ENCODE measurements at places on chromosomes 2 and 18.
A peak's percentile ranks its signal among the peaks of the same experiment; 100 is the strongest.

DNA sequence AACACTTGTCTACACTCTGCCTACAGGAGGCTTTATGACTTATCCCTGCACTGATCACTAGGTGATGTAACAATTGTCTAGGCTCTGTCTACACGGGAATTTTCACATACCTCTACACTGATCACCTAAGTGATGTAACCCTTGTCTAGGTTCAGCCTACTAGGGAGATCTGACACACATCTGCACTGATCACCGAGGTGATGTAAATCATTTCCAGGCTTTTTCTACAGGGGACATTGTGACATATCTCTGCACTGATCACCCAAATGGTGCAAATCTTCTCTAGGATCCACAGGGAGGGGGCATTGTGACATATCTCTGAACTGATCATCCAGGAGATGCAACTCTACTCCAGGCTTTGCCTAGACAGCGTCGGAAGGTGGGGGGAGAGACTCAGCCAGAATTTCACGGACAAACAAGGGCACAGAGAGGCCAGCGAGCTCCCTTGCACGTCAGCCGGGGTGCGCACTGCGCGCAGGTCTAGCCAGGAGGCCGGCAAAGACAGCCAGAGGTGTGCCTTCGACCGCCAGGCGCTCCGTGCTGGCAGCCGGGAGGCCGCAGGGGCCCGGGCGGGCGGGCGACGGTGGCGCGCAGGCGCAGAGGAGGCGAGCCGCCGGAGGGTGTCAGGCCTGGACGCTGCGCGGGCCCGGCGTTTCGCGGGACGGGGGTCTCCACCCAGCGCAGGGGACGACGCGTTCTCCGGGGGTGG lies 46.9 kb upstream of the USP14 start:
- DNase-seq: peak; percentile 92

DNA sequence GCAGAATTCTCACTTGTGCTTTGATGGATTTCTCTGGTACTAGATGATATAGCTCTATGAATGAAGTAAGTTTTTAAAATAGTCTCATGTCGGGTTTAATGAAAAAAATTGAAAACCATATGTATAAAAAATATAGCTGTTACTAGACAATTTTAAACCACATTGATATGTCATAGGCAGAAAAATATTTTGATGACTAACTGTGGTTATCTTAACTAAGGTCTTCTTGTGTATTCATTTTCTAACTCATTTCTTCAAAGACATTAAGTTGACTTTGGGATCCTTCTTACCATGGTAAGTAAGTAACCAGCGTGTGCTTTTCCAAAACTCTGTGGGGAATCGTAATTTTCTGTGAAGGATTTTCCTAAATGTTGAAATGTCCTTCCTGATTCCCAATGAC lies 160.9 kb upstream of the COL3A1 start:
- DNase-seq: no peak

DNA sequence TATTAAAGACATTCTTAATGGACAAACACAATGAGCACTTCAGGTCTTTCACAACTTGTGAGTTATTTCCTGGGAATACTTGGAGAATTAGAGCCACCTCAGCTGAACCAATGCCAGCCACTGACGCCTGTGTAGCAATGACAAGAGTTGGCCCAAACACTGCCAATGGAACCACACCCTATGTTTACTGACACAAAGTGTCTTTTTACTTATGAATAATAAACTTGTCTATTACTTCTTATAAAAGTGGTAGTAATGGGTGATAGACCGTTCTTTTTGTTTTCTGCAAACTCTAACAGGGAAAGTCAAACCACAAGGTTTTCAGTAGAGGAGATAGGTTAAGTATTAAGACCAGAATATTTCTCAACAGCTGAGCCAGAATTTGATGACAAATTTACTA lies 12.5 kb upstream of the CHAC2 start:
- DNase-seq: no peak

DNA sequence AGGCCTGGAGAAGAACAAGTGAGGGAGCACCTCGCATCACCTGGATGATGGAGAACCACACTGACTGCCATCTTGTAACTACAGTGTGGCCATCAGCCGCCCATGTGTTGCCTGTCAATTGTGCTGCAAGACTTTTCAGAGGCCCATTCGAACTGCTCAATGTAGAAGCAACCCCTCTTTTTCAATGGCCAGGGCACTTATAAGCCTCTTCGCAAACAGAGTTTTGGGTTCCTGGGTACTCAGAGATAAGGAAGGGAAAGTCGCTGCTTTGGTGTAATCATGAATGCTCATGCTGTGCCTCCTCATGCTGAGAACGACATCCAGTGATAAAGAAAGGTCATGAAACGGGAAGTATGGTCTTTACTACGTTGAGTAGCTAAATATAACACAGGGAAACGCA lies 143.9 kb upstream of the SLC39A10 start:
- DNase-seq: no peak

DNA sequence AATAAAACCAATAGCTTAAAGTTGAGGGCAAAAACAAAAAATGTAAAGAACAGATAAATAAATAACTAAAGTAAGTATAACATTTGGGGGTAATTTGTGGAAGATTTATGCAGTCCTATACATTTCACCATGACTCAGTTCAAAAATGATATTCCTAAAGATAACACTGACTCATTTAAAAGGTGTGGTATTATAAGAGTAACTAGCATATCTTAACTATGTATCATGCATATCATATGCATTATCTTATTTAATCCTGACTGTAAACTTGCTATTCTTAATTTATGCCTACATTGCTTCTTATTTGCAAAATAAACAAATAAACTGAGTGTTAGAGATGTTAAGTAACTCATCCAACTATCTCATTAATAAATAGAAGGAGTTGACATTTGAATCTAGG lies 726.5 kb upstream of the PKDCC start:
- DNase-seq: no peak

- no peak for DNase-seq
Measured at GRCh38 chr18:47975105-47975504, 44.6 kb upstream of the SMAD2 start.

DNA sequence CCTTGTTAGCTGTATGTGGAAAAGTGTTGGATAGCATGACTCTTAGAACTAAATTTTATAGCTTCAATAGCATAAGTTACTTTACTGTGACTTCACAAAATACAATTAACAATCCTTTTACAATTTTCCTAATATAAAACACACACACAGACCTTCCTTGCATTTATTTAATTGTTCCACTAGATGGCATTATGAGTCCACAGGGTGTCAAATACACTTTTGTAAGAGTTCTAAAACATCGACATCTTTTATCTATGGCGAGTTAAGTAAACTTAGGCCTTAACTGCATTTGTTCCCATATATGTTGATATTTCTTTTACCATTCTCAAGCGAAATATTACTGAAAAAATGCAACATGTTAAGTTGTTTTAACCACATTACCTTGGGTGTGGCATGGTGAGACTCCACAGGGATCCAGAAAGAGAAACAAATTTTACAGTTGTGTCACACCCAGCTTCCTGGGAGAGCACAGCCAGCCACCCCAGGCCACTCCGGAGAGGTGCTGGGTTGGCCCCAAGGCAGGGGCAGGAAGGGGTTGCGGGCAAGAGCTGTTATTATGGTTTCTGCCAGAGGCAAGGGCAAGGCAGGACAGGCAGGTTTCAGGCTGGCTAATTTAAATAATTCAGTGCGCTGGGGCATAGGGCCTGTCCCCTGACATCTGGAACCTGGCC lies 312.4 kb upstream of the MC4R start:
- DNase-seq: no peak

GRCh38 chr2:168114619-168115018 lies 132.8 kb downstream of the STK39 start:
- DNase-seq: no peak

GRCh38 chr18:8426401-8426800 lies 182.8 kb upstream of the RAB12 start:
- peak; percentile 61 for DNase-seq

DNA sequence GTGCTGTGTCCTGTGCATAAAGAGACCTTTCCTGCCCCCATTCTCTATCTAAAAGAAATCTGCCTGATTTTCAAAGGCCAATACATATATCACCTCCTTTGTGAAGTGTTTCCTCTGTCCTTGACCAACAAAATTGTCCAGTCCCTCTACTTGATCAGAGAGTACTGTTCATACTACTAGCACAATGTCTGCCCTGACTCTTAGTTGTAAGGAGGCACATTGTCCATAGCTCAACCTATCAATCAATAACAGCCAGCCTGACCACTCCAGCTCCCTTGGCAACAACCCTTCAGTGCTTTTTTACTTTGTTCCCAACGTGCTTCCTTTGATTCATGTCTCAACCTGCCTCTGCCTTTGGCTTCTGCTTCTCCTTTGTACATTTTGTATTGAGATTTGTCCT lies 398.9 kb downstream of the TRIB2 start:
- DNase-seq: no peak

DNA sequence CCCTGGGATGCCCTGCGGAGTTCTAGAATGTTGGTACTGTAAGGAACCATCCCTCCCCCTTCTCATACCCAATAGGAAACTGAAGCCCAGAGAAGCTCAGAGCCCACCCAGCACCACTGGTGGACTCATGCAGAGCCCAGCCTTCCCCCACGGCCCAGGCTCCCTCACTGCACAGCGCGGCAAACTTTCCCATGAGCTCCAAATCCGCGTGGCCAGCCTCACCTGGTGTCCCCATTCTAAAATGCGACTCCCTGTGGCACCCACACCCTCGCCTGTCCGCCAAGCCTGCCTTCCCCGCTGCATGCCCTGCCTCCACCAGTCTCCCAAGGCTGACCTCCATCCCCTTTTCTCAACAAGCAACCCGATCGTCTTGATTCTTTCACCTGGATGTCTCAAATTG lies 51.1 kb downstream of the PTGR3 start:
- DNase-seq: no peak

GRCh38 chr2:224017957-224018356 lies 21.1 kb downstream of the SERPINE2 start:
- DNase-seq: no peak

DNA sequence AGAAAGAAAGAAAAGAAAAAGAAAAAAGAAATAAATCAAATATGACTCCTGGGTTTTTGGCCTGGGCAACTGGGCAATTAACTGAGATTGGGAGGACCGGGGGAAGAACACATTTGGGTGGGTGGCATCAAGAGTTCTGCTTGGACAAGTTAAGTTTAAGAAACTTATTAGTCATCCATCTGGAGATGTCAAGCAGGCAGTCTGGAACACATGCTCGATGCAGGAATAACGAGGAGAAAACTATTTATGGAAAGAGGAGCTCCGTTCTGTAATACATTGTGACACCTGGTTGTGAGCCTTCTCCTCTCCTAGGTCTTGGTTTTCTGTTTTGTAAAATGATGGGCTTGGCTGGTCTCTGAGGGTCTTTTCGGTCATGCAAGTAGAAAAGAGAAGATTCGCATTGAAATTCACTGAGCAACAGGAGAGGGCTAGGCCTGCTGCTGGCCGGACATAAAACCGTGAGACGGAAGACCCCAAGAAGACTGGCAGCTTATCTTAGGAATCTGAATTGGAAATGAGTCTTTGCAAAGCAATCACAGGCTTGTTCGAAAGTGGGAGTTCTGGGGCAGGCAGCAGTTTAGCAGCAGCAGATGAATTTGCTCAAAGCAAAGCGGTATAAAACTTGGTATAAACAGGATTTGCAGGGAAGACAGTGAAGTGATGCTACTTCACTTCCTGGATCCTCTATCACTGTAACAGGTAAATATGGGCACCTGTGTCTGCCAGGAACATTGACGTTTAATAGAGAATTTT lies 51.4 kb downstream of the E2F6 start:
- DNase-seq: no peak

DNA sequence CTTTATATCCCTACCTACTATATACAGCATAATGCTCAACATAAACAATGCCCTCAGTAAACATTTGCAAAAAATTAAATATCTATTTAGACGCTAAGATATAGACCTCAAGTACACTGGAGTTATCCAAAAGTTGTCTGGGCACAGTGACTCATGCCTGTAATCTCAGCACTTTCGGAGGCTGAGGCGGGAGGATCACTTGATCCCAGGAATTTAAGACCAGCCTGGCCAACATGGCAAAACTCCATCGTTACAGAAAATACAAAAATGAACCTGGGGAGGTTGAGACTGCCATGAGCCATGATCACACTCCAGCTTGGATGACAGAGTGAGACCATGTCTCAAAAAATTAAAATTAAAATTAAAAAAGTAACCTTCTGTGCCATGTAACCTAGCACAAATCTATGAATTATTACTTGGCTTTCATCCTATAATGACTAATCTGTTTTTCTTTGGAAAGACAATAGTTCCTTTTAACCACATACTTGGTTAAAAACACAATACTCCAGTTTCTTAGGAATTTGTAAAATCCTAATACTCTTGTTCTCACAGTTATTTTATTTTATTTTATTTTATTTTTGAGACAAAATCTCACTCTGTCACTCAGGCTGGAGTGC lies 6.7 kb upstream of the TNFAIP6 start:
- no peak for DNase-seq

DNA sequence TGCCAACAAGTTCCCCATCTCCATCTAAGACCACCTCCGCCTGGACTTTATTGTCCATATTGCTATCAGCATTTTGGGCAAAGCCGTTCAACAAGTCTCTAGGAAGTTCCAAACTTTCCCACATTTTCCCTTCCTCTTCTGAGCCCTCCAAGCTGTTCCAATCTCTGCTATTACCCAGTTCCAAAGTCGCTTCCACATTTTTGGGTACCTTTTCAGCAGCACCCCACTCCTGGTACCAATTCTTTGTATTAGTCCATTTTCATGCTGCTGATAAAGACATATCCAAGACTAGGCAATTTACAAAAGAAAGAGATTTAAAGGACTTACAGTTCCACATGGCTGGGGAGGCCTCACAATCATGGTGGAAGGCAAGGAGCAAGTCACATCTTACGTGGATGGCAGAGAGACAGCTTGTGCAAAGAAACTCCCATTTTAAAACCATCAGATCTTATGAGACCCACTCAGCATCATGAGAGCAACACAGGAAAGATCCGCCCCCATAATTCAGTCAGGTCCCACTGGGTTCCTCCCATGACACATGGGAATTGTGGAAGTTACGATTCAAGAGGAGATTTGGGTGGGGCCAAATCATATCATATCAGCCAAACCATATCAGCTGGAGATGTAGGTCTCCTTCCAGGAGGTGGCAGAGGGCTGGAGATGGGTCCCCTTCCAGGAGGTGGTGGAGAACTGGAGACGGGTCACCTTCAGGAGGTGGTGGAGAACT lies 19.8 kb upstream of the TXNDC2 start:
- no peak for DNase-seq

DNA sequence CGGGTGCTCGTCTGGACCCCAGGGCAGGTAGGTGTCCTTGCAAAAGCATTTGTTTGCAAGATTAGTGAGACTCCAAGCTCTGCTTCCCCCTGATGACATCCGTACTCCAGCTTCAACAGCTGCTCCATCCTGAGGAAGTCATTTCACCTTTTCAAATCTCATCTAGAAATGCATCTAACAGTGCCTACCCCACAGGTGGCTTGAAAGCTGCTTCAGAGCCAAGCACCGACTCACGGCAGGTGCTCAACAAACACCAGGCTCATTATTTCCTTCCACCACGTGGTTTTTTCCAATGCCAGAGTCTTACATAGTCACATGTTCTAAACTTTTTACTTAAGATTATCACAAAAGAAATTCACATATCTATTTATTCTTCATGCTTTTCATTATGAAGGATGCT lies 31.9 kb downstream of the CNGA3 start:
- no peak for DNase-seq

GRCh38 chr2:70895249-70895648 lies 40.5 kb upstream of the ATP6V1B1 start:
- DNase-seq: no peak

All from activated CD4-positive, alpha-beta T cell treated with anti-CD3 and anti-CD28 coated beads, Interleukin-2, amount 10 ng/mL, durations not matched to agents 24 days and 14 days (primary cell).